ENCODE measurements at places on chromosomes 16 and 17.

DNA sequence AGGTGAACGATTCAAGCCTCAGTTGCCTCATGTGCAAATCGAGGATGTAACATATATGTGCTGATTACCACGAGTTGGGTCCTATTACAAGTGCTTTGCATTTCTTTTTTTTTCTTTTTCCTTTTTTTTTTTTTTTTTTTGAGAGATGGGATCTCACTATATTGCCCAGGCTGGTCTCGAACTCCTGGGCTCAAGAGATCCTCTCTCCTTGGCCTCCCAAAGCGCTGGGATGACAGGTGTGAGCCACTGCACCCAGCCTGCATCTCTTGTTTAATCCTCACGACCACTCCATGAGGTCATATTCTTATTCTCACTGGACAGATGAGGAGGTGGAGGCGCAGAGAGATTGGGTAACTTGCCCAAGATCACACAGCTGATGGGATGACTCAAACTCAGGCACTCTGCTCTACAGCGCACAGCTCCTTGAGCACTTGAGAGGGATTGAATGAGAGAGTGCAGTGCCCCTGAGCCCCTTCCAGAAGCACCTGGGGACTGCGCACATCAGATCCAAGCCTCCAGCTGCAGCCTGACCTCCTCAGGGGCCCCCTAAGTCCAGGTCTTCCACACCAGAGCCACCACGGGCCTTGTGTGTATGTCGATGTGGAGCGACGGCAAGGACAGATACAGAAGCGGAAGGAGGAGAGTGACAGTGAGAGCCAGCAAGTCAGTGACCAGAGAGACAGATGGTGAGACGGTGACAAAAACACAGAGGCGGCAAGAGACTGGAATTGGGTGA, 4.9 kb downstream of the STX1B start:
- DNase-seq = no peak

DNA sequence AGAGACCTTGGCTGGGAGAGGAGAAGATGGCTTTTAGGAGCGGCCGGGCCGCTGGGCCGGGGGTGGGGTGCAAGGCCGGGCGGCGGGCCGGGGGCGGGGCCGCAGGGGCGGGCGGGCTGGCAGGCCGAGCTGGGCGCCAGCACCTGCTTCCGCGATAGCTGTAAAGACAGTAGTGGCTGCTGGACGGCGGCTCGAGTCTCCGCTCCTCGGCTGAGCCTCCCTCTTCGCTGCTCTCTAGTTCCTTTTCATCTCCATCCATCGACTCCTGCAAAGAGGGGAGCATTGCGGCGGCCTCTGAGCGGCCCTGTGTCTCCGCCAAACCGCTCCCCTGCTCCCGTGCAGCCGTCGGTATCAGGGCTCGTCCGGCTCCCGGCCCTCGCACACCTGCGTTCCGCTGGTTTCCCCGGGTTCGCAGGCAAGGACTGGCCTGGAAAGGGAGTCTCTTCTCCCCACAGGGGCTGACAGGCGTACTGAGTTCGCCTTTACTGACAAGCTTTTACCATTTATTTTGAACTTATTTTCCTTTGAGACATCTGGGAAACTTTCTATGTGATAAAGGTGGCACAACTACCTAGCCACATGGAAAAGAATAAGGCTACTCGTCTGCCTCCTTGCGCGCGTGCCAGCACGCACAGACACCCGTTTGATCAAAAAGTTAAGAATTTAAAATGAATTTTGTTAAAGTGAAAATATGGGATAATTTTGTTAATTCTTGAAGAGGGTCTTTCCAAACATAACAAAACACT, at the start of gene C17orf75:
Gene C17orf75, minus strand, starts transcription at position 317 of the 746 bp plus-strand sequence. Its CDS starts 34 bp downstream, at position 283.
- DNase-seq = peak; percentile 62

- no peak for DNase-seq
Observed at GRCh38 chr17:69828087-69828486, 246.9 kb upstream of the KCNJ16 start.

DNA sequence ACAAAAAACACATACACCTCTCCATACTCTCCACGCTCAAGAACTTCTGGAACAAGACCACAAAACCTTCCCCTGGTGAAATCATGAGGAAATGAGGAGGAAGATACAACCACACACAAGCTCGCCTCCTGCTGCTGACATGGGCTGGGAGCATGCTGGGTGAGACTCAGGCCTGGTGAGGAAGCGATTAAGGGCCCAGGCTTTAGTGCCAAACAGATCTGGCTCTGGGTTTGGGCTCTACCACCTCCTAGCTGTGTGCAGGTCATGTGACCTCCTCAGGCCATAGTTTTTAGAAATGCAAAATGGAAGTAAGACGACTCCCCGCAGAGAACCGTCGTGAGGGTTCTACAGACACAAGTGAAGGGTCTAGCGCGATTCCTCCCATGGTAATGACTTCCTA, 41.3 kb downstream of the VAC14 start:
- DNase-seq = no peak

GRCh38 chr17:39767147-39767546, 29.4 kb downstream of the GRB7 start:
- no peak for DNase-seq

- DNase-seq = no peak
Observed at GRCh38 chr17:4945944-4946280, 2.4 kb downstream of the PFN1 start.

DNA sequence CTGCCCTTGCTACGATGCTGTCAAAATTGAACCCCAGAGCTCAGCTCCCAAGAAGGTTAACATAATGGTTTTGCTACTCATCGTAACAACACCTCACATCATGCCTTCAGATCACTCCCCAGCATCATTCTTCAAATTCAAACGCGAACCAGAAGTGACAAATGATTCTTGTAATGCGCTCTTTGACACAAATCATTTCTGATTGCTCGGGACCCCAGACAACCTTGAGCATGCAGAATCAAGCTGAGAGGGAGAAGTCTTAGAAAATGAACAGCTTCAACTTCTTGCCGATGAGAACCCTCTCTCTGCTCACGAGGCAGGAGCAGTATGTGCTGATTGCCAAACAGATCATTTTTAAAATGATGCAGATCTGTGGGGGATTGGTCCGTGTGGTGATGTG, 241.0 kb upstream of the ASIC2 start:
- DNase-seq = no peak

DNA sequence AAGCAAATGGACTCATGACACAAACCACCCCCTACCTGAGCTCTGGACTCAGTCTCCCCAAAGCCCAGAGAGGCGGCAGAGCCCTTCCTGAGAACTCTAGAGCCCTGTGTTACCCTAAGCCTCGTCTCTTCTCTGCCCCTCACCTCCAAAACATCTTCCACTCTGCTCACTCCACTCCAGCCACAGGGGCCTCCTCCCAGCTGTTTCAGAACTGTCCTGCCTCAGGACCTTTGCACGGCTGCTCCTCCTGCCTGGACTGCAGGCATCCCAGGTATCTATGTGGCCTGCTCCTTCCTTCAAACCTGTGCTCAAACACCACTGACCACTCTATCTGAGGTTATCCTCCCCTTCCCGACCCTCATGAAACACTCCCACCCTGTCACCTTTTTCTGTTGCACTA, 12.9 kb upstream of the LITAF start:
- no peak for DNase-seq

DNA sequence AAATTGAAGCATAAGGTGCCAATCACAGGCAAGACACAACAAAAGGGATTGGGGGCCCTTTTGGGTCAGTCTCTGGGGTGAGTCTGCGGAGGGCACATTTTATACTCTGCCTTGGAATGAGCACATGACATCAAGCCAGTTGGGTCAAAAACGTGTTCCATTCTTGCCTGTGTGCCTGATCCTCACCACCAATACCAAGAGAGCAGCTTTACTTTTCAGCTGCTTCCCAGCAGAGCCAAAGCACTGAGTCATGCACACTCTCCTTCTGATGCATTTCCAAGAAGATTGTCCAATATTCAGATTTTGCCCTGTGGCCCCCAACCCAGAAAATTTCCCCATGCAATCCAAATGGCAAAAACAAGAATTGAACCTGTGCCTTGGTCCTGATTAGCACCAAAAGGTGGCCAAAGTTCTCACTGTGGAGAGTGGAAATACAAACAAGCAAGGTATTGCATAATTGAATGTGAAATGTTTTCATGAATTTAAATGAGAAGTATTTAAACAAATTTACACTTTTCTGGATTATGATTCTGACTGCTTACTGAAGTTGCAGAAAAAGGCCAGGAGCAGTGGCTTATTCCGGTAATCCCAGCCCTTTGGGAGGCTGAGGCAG, 217.8 kb upstream of the SOX9 start:
- DNase-seq = no peak

DNA sequence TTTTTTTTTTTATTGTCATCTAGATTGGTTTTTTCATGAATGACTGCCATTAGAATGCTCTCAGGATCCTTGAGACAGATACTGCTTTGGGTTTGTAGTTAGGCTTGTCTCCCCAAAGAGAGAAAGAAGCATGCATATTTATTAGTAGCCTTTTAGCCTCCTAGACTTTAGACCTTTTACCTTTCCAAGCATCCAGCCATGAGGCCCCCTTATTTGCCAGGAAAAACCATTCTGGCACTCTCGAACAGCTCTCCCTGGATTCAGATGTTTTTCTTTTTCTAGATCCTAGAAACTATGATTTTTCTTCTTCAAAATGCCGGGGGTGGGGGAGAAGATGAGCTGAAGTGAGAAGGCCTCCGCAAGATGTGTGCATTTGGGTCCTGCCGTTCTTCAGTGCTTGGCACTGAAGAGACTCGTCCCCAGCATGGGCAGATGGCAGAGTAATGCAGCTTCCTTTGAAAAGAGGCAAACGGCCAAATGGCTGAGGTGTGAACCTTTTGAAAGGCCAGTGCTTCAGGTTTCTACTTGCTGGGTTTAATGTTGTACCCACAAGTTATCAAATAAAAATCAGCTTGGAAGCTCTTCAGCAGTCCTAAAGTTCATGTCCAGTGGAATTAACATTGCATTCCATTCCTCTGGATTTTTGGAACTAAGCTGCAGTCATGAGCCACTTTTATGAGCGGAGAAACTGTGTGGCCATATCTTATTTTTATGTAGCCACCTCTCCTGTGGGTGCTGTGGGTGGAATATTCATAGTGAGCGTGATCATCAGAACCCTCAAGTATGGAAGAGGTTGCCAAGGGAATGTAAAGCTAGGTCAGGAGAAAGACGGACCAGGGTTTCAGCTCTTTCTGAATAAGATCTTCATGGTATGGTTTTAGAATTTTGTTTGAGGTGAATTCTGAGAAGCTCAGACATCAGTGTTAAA, 7.2 kb downstream of the SOCS7 start:
- no peak for DNase-seq

GRCh38 chr16:77221482-77221881, 22.3 kb downstream of the SYCE1L start:
- DNase-seq = no peak

GRCh38 chr16:83746611-83747010, 61.2 kb upstream of the HSBP1 start:
- DNase-seq = no peak

- DNase-seq = no peak
Observed at GRCh38 chr16:14205666-14206065, 134.5 kb downstream of the MRTFB start.

DNA sequence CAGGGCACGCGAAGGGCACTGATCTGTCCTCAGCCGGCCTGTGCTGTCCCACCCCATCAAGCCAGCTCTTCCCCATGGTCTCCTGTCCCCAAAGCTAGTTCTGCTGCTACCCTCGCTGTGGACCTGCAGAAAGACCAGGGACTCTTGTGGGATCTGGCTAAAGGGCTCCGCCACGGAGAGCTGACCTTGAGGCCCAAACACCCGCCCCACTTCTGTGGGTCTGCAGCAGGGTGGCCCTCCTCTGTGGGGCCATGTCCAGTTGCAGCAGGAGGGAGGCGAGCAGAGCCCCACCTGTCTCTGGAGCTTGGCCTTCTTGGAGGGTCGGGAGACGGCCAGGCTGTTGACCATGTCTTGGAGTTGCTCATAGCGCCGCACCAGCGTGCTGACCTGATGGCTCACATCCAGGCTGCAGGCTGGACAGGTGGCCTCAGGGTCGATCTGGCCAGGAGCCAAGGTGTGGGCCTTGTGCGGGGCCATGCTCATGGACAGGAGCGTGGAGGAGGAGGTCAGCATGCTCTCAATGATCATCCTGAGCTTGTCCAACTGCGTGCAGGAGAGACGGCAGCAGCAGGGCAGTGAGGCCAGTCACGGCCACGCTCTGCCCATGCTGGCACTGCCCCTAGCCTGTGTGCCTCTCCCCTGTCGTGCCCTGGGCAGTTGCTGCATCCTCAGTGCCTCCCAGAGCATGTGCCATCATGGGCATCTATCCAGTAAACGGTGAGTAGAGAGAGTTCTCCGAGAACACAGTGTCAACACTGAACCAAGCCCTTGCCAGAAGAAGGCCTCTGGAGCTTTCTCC, 16.6 kb downstream of the UBALD2 start:
- DNase-seq = no peak

GRCh38 chr17:59485015-59485414, 80.4 kb upstream of the DHX40 start:
- no peak for DNase-seq

GRCh38 chr17:60142872-60143499, 6.8 kb upstream of the CA4 start:
- DNase-seq = peak; percentile 71

- DNase-seq = no peak
Observed at GRCh38 chr16:5065813-5066212, at the start of gene C16orf89. Gene C16orf89 (minus strand): TSS chr16:5065956. CDS start chr16:5065908, 48 bp downstream.
